ENCODE measurements at places on chromosomes 2 and 18.
A peak's percentile ranks its signal among the peaks of the same experiment; 100 is the strongest.

DNA sequence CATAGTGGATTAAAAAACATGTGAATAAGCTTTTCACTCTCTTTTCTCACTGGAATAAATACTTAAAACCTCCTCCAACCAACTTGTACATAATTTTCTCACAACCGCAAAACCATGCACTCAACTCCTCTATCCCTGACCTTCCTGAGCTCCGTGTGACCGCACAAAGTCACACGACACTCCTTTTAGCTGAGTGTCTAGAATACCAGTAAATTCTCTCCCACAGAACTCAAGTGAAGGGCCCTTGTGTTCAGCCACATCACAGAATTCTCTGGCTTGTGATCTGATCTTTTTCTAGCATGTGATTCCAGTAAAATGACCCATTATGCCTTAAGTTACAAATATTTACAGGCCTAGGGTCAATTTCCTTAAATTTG is 91.2 kb upstream of the ARL4C start:
- no peak for DNase-seq

DNA sequence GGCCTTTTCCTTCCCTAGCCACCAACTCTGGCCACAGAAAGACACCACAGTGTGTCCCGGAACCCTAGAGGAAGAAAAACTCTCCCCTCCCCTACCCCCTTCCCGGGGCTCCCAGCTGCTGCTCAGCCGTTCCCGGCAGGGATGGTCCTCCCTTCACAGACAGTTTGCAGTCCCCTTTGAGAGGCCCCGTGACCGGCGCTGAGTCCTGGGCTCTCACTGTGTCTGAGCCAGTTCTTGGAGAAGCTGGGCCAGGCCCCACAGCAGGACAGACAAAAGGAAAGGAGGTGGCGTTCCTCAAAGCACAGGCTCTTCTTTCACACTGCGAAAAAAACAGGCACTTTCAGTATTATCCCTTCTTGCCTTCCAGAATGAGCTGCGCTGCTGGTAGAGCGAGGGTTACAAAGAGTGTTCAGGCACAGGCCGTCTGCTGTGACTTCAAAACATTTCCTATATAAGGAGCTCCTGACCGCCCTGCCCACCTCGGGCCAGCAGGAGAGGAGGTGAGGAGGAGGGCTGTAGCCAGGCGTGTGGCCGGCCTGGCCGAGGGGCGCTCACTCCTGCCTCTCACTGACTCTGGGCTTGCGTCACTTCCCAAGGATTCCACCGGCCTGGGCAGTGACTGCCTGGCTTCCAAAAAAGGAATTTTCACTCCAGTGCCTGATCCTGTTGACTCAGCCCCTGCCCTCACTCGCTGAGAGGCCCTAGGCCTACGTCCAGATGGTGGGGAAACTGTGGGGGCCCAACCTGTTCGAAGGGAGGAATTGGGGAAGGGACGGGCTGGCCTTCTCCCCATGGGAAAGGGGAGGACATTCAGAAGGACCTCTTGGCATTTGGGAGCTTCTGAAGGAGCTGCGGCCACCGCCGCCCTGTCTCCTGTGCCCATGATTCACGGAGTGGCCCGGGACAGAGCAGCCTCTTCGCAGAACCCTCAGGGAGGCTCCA is 24.9 kb downstream of the CIDEA start:
- DNase-seq, result peak; percentile 95

- no peak for DNase-seq
Observed at GRCh38 chr2:42123426-42123825, 45.7 kb upstream of the EML4 start.

DNA sequence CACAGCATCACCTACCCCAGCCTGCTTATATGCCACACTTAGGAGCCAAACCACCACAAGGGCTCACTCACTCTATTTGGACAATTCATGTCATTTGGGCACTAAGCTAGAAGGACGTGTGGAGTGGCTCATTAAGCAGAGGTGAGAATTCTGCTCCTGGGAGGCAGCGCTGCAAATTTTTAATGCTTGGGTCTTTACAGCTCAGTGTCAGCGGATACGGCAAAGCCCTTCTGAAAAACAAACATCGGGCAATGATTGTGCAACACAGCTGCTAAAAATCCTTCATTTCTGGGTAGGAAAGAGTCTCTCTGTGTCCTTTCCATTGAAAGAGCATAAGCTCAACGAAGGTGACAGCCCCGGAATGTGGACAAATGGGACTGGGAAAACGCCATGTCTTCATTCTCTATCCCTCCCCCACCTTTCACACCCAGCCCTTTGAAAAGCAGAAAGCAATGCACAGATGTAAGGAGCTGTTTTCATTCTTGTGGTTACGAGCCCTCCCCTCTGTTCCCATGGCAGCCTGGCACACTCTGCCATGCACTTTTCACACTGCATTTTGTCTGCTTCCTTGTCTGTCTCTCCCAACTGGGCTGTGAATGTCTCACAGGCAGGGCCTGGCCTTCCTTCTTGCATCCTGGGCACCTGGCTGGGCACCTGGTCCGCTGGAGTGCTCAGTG is 16.0 kb downstream of the TMEM177 start:
- DNase-seq, result peak; percentile 83

DNA sequence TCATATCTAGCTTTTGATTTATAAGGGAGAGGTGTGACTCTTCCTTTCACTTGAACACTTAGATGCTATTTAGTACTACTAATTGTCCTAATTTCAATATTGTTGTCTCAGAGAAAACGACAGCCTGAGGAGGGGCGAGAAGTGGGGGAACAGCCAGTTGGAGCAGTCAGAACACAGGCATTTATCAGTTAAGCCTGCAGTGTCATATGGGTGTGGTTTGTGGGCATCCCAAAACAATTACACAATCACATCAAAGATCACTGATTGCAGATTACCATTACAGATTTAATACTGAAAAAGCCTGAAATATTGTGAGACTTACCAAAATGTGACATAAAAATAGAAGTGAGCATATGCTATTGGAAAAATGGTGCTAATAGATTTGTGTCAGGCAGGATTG is 15.8 kb downstream of the TMEM131 start:
- DNase-seq, result no peak

- peak; percentile 43 for DNase-seq
Observed at GRCh38 chr18:21489119-21489750, 111.3 kb downstream of the ESCO1 start.

- DNase-seq, result no peak
Observed at GRCh38 chr2:100429726-100430125, 12.3 kb upstream of the CHST10 start.

DNA sequence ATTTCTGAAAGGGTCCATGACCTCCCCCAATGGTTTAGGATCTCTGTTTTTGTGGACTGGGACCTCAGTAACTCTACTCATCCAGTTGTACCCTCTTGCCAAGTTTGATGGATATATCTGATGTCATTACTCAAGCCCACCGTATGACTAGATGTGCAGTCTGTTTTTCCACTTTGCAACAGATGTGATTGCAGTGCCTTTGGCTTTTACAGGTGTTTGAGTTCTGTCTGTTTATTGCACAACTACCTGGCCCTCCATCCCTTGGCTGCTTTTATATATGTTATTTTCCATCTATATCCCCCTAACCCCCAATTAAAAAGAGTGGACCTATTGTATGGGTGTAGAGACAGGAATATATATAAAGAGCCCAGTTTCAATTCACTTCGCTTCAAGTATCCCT is 10.8 kb downstream of the NCOA1 start:
- DNase-seq, result no peak

DNA sequence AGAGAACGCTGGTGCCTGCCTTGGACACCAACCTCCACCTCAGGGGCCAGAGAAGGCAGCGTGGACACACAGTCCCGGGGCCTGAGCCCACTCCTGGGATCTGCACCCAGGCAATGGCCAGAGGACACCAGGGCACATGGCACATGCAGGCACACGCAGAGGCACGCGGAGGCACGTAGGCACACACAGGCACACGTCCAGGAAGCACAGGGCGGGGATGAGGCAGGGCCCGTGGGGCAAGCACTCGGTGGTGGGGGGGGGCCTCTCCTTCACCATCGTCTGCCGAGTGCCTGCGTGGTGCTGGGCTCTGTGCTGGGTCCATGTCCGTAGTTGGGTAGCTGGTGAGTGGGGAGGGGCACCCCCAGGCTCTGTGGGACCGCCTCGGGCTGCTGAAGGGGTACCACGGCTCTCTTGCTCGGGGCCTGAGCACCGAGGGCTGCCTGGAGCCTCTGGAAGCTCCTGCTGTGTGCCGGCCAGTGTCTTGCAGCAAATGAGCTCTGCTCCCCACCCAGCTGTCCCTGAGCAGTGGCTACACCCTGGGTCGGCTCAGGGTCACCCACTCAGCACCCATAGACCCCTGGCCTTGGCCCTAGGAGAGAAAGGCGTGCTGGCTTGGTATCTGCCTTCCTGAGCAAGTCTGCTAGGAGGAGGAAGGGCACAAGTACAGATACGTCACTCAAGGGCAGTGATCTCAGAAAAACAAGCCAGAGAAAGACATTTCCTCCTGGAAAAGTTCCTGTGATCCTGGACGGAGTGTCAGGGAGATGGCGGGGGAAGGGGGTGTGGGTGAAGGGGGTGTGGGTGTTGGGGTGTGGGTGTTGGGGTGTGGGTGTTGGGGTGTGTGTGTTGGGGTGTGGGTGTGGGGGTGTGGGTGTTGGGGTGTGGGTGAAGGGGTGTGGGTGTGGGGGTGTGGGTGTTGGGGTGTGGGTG is 26.4 kb downstream of the RTP5 start:
- DNase-seq, result peak; percentile 21

DNA sequence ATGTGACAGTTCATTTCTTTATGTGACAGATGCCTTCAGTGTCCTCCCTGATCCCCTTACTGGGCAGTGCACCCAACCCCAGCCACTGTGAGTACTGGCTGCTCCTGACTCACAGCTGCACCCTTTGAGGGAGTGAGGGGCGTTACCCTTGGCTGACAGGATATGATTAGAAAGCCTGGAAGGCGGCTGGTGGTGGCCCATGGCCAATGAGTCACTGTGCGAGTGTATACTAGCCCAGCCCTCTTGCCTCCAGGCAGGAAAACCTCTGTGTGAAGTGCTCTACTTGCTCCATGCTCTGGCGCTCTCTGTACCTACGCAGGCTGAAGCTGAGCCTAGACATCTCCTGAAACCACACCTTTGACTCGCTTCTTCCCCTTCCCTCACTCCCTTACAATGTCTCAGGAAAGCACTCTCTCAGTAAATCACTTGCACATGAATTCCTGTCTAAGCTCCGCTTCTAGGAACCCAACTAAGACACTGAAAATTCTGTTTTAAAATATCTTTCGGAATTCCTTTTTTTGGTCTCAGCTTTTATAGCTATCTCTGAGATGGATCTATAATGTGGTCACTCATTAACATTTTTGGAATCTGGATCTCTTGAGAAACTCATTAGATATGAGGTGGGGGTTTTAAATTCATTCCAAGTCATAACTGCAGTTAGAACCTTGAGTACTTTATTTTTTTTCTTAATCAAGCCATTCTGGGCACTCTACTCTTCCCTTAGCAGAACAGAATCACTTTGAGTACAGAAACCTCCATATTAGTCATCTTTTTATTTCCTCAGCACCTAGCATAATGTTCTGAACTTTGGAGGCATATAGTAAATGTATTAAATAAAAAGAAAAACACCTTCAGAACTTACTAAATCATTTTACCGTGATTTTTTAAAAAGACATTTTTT is 25.3 kb upstream of the STAM2 start:
- peak; percentile 93 for DNase-seq

GRCh38 chr2:231002641-231003040 is 6.7 kb downstream of the SPATA3 start:
- DNase-seq, result no peak

- DNase-seq, result no peak
Observed at GRCh38 chr2:175854129-175854528, 147.9 kb downstream of the LNPK start.

GRCh38 chr2:86139981-86140380 is 33.9 kb downstream of the PTCD3 start:
- DNase-seq, result no peak

GRCh38 chr2:111071600-111072171 is 49.0 kb upstream of the BCL2L11 start:
- peak; percentile 60 for DNase-seq

DNA sequence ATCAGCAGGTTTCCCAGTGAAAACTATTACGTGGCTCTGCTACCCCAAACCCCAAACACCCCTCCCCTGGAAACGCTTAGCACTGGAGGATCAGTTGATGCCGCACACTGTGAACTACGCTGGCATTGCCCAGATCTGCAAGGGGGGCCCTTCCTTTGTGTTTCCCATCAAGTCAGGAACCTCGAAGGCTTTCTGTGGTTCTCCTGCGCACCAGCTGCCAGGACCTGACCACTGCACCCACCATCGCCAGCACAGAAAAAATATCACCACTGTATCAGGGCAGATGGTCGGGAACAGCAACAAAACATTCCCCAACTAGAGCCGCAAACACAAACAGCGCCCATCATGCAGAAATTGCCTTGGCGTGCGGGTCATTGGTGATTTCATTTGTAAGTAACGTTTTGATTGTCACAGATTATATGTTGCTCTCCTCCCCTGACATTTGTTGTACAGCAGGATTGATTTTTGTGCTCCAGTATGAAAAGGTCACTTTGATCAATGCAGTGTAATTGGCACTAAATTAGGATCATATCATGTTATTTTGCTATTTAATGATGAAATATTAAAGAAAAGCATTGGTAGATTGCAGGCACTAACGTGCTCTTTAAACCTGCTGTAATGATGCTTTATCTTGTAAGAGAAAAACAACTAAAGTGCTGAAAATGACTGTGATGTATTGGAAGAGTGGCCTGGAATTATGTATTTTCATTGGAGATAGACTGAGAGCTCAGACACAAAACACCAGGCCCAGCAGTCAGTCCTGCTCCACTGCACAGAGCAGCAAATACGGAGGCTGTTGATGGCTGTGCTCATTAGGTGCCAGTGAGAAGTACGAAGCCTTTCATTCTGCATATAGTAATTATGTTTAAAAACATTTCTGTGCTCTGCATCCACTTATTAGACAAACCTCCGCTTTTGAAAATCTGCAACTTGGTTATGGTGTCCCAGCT is 833.2 kb upstream of the SALL3 start:
- DNase-seq, result no peak

- DNase-seq, result no peak
Observed at GRCh38 chr2:148546270-148546669, 98.3 kb upstream of the EPC2 start.

DNA sequence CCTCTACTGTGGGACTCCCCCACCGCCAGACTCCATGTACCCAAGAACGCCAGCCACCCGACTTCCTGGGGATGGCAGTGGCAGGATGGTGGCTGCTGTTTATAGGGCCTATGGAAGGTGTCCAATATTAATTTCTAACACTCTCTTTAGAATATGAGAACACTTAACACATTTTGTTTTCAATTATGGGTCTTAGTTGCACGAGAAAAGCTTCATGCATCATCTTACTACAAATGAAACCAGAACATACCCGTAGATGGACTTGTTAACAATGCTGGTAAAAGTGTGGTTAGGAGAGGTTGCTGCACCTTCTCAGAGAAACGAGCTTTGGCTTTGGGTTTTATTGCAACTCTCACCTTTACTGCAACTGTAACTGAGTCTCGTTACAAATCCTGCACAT is 335.6 kb upstream of the ID2 start:
- no peak for DNase-seq

DNA sequence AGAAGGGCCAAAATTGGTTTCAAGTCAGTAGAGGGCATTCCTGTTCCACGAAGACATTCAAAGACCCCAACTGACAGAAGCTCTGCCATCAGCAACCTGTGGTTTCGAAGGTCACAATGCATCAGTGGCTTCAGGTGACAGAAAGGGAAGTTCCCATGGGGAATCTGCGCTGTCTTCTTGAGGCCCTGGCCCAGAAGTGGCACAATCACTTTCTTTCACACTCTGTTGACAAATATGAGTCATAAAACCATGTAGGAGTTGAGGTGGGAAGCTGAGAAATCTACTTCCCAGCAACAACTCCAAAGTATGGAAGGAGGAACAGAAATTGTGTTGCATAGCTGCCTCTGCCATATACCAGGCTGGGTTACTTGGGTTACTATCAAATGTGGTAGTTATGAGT is 621.1 kb upstream of the FANCL start:
- no peak for DNase-seq

Data from AG10803 (cell line).